ENCODE measurements at places on chromosomes 1 and 21. TPM values are rescaled to one million over a fixed set of nuclear protein-coding genes. Genes with fewer than 3 reads are reported as not detected.

GRCh38 chr1:29504196-29504595, 267.9 kb downstream of the PTPRU start:
- no peak overlapping the region for H3K4me3 ChIP-seq
- H3K27ac ChIP-seq = no peak overlapping the region
- H3K4me1 ChIP-seq = no peaks in the 10 kb centered on the region
- H3K27me3 ChIP-seq = peaks cover 9% of the 10 kb centered on the region
- no peak for DNase-seq

CTTNBP2NL gene
- total RNA-seq = 0.84 TPM

DNA sequence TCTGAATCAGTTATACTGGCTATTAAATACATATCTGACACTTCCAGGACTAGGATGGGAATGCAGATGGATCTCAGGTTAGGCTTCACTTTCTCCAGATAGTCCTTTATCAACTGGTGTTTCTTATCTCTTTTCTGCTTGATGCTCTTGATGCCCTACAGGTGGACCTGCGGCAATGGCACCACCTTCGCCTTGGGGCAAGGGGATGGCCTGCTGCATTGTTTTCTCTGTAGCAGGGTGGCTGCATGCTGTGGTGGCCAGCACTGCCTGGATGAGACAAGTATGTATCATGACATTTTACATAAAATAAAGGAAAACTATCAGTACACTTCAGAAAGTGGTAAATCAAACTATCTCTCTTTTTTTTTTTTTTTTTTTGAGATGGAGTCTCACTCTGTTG, 217.7 kb upstream of the ZP4 start:
- DNase-seq = no peak
- H3K4me1 ChIP-seq = no peaks in the 10 kb centered on the region
- no peak overlapping the region for H3K4me3 ChIP-seq
- H3K36me3 ChIP-seq = no peaks in the 10 kb centered on the region
- no peak overlapping the region for H3K27ac ChIP-seq

DNA sequence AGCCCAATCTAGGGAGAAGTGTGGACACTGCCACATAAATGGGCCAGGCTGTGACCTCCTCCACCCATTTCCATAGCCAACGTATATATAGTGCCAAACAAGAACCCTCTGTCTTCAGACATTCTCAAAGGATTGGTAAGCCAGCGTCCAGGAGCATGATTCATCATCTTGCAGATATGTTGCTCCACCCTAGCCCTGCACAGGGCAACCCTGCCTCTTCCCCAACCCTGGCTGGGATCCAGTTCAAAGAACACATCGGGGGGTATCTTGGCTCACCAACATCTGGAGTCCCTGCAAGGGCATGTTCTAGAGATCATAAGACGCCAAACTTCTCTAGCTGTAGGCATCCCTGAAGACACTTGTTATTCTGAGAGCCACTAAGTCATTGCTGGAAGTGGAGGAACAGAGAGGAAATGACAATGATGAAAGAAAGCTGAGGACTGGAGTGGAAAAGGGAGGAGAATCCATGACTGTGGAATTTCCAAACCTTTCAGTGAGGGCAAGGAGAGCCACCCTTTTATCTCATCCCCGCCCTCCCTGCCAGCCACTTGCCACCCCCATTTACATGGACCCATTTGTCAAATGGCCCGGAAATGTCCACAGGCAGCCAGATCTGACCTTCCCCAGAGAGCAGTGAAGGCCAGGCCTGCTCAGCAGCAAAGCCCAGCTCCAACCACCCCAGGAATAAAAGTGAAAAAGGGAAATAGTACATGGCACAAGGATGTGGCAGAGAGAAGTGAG, 144.1 kb upstream of the CTTNBP2NL start:
- DNase-seq = no peak
- no peaks in the 10 kb centered on the region for H3K36me3 ChIP-seq
- no peak overlapping the region for H3K27ac ChIP-seq
- H3K4me1 ChIP-seq = no peaks in the 10 kb centered on the region
- no peak overlapping the region for H3K4me3 ChIP-seq

GRCh38 chr1:28256197-28256827, 3.0 kb upstream of the SESN2 start:
- DNase-seq = peak; percentile 24
- H3K4me1 ChIP-seq = peaks cover 42% of the 10 kb centered on the region
- peaks cover 5% of the 10 kb centered on the region for H3K36me3 ChIP-seq
- H3K27me3 ChIP-seq = peaks cover 2% of the 10 kb centered on the region
- peak overlapping the region; percentile 89 for H3K27ac ChIP-seq
- peak overlapping the region; percentile 34 for H3K4me3 ChIP-seq

DNA sequence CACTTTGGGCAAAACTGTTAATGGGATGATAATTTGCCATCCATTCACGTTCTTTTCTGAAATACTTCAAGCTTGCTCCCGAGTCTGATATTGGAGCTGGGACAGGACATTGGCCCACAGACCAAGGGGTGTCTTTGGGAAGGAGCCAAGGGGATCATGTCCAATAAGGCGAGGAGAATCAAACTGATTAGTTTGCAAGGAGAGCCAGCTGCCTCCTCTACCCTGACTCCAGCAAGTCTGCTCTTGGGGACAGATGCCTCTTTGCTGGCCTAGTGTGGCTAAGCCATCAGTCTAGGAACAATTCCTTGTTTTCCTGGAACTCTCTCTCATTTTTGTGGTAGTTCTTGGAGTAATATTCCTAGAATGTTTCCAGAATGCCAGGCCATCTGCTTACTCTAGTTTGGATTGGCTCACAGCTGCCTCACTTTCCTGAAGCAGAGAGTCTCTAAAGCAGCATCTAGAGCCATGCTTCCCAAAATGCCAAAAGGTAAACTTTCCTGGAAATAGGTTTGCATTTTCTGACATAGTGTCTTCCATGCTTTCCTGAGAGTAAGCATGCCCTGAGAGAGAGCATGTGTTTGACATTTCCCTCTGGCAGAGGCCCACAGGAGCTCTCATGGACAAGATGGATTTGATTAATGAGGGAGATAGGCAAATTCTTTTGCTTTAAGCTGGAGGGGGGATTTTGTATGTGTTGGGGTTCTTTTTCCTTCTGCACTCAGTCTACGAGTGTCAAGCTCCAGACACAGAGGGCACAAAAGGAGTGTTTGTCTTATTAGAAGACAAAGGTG, 145.6 kb downstream of the GDAP2 start:
- H3K27ac ChIP-seq = no peak overlapping the region
- H3K27me3 ChIP-seq = peaks cover 19% of the 10 kb centered on the region
- no peak for DNase-seq
- H3K4me3 ChIP-seq = no peak overlapping the region
- H3K4me1 ChIP-seq = peaks cover 6% of the 10 kb centered on the region
- no peaks in the 10 kb centered on the region for H3K36me3 ChIP-seq

DNA sequence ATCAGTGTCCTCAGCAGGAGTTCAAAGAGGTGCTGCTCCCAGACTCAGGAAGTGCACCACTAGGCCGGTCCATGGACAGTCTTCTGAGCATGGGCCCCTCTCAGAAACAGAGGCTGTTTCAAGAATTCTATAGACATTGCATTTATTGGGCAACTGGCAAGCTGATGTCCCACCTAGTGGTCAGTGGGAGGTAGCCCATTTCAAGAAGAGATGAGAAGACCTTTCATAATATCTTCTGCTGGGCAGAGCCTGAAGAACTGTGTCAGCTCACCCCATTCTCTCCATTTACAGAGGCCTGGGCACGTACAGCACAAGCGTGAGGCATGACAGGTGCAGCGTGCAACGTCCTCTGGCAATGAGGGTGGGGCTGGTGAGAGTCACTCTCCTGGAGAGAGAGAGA, 216.0 kb downstream of the DYRK1A start:
- no peak overlapping the region for H3K4me3 ChIP-seq
- DNase-seq = no peak
- peaks cover 9% of the 10 kb centered on the region for H3K27me3 ChIP-seq
- H3K36me3 ChIP-seq = peaks cover 3% of the 10 kb centered on the region

MYOC gene
- total RNA-seq = not detected

- H3K36me3 ChIP-seq = no peaks in the 10 kb centered on the region
- H3K4me1 ChIP-seq = no peaks in the 10 kb centered on the region
- no peaks in the 10 kb centered on the region for H3K27me3 ChIP-seq
- H3K27ac ChIP-seq = no peak overlapping the region
These were observed 43.1 kb downstream of the OR10J5 start for GRCh38 chr1:159492575-159493323.

All from activated CD4-positive, alpha-beta T cell treated with anti-CD3 and anti-CD28 coated beads, Interleukin-2, amount 10 ng/mL, durations not matched to agents 7 days and 5 days (primary cell).